ENCODE measurements at places on chromosomes 6 and 20.

DNA sequence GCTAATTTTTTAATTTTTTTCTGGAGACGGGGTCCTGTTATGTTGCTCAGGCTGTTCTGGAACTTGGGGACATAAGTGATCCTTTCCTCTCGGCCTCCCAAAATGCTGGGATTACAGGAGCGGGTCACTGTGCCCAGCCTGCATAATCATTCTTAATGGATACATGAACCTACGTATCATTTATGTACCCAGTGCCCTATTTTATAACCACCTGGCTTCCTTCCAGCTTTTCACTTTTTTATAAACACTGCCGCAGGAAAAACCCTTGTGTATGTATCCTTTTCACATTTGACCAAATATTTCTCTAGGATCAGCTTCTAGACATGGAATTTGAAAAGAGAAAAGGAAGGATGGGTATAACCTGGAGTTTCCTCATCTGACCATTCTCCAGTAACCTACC, 85.6 kb upstream of the RIN2 start:
- DNase-seq = no peak
- H3K27ac ChIP-seq = no peak overlapping the region
- no peaks in the 10 kb centered on the region for H3K36me3 ChIP-seq
- H3K4me3 ChIP-seq = no peak overlapping the region
- no peaks in the 10 kb centered on the region for H3K27me3 ChIP-seq
- no peaks in the 10 kb centered on the region for H3K4me1 ChIP-seq

DNA sequence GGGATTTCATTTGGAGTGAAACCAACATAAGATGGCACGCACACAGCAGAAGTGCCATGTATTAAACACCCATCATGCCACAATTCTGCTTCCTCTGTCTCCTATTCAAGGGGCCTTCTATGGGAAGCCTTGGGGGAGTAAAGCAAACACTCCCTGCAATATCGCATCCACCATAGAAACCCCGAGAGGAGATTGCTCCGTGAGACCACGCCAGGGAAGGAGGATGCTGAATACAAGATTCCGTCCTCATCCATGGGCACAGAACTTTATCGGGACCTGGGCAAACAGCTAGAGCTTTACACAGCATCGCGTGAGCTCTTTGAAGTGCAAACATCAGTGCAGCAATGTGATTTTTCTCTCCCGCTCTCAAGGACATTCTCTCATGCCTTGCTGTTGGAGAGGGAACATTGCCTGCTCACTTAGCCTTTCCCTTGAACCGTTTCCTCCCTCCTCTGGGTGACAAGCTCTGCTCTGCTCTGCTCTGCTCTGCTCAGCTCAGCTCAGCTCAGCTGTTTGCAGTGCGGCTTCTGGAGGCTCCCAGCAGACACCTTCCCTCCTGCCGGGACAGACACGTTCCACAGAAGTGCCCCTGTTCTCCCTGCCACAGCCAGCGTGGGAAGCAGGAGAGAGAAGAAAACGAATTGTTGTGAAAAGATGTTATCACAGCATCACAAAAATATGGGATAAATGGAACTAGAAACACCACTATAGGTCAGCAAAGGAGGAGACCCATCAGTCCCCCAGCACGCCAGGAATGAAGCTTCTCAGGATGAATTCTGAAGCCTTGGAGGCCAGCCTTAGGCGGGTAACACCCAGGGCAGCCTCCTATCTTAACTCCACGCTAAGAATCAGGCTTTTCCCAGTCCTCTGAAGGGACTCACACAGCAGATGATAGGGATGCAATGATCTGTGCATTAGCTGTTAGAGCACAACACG, 48.2 kb downstream of the RNASET2 start:
- no peak overlapping the region for H3K27ac ChIP-seq
- no peak for DNase-seq
- H3K4me1 ChIP-seq = peaks cover 14% of the 10 kb centered on the region
- no peaks in the 10 kb centered on the region for H3K36me3 ChIP-seq

DNA sequence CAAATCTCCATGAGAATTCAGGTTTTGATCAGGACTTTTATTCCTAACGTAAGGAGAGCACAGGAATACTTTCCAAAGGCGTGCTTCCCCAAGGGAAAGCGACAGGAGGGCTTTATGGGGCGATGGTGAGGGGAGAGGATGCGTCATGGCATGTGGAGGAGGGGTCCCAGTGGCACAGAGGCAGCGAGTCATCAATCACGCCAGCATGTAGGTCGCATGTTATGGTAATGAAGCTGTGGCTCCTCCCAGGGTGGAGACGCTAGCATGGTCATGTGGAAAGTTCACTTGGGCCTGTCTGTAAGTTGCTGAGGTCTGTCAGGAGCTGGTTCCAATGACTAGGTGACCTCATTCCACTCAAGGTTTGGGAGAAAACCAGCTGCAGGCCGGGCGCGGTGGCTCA, 35.3 kb upstream of the PAX1 start:
- no peak overlapping the region for H3K27ac ChIP-seq
- H3K4me3 ChIP-seq = no peak overlapping the region
- no peaks in the 10 kb centered on the region for H3K4me1 ChIP-seq
- H3K27me3 ChIP-seq = no peaks in the 10 kb centered on the region
- DNase-seq = no peak
- H3K36me3 ChIP-seq = no peaks in the 10 kb centered on the region

- no peak overlapping the region for H3K27ac ChIP-seq
- H3K27me3 ChIP-seq = no peaks in the 10 kb centered on the region
- peaks cover 4% of the 10 kb centered on the region for H3K4me1 ChIP-seq
These were observed 532.9 kb downstream of the CDH26 start for GRCh38 chr20:60491051-60491581.

DNA sequence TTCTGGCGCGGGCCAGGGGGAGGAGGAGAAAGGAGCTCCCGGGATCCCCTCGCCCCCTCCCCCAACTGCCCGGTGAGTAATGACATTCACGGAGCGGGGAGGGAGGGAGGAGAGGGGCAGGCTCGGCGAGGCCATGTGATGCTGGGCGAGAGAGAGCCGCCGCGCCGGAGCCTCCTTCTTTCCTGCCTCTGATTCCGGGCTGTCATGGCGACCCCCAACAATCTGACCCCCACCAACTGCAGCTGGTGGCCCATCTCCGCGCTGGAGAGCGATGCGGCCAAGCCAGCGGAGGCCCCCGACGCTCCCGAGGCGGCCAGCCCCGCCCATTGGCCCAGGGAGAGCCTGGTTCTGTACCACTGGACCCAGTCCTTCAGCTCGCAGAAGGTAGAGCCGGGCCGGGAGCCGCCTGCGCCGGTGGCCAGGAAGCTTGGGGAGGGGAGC, at the start of gene GDAP1L1:
Gene GDAP1L1 (plus strand): TSS at position 178 of the 441 bp plus-strand sequence. CDS start 27 bp downstream, at position 205.
- H3K4me1 ChIP-seq = peaks cover 3% of the 10 kb centered on the region
- no peak within 1 kb of the TSS for H3K27ac ChIP-seq
- DNase-seq = peak; percentile 51
- peak within 1 kb of the TSS; percentile 78 for H3K4me3 ChIP-seq
- no peaks in the 10 kb centered on the region for H3K36me3 ChIP-seq
- H3K27me3 ChIP-seq = no peaks in the 10 kb centered on the region

DNA sequence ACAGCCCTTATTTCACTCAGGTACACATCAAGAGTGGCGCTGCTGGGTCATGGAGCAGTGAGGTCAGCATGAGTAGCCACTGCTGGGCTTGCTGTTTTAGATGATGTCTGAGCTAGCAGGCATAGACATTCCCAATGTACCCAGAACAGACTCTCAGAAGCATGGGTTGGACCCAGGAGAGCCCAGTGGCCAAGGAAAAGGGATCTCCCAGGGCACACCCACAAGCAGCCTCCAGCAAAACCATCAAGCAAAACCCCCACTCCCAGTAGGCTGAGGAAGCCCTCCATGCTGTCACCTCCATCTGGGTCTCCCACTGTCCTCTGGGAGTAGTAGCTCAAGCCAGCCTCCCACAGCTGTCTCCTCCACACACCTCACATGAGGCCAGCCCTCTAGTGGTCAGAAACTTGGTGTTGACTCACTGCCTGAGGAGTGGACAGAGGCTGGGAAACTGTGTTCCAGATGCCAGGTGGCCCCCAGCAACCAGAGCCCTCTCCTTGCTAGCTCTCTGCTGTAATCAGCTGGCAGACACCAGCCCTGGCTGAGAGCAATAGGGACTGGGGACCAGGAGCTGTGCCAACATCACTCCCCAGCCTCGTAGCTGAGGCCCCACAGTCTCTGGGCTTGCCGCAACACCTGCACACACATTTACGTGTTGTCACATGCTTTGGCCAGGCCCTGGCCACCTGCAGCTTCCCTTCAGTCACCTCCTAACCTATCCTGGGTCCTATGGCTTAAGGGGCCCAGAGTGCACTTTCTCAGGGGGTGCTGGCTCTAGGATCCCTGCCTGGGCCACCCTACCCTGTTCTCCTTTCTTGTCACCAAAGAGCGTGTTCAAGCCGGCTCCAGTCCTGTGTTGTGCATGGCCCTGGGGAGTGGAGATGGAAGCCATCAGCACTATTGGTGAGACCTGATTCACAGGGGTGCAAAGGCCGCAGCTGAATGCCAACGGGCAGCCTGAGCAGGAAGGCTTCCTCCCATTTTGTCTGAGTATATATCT, 1.9 kb upstream of the AP5S1 start:
- H3K36me3 ChIP-seq = no peaks in the 10 kb centered on the region
- DNase-seq = no peak
- H3K4me1 ChIP-seq = peaks cover 7% of the 10 kb centered on the region
- H3K27ac ChIP-seq = no peak overlapping the region
- H3K27me3 ChIP-seq = no peaks in the 10 kb centered on the region

DNA sequence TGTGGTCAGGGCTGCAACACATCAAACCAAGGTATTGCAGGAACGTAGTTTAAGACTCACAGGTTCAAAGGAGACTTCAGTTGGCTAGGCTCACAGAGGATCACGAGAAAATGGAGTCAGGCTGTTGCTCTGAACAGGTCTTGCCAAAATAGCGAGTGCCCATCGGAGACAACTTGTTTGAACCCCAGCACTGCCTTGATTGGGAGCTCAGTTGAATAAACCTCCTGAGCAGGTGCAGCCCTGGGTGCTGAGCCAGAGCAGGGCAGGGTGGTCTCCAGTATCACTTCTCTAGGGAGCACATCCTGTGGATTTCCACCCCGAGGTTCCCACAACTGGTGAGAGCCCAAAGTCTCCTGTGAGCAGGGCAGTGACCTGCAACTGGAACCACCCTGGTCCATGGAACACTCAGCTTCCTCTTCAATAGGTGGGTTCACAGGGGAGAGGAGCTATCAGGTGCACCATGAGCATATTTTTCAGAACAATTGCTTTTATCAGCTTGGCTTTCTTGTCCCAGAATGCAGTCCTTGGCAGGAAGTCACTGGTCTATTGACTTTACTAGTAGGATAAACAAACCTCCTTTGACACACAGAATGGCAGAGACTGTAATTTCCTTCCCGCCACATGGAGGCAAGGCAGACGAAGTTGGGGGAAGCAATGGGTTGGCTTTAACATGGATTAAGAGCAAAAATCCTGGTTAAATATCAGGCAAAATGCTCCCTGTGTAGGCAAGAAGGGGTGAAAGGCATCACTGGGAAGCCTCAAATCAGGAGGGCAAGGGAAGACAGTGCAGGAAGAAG, 267.7 kb upstream of the FOXQ1 start:
- no peaks in the 10 kb centered on the region for H3K36me3 ChIP-seq
- no peaks in the 10 kb centered on the region for H3K4me1 ChIP-seq
- H3K27ac ChIP-seq = no peak overlapping the region
- no peaks in the 10 kb centered on the region for H3K27me3 ChIP-seq
- DNase-seq = no peak

- DNase-seq = no peak
- H3K4me3 ChIP-seq = no peak overlapping the region
- no peaks in the 10 kb centered on the region for H3K27me3 ChIP-seq
- H3K27ac ChIP-seq = no peak overlapping the region
- H3K4me1 ChIP-seq = peaks cover 12% of the 10 kb centered on the region
- no peaks in the 10 kb centered on the region for H3K36me3 ChIP-seq
These were observed 186.6 kb downstream of the SOX4 start for GRCh38 chr6:21780141-21780540.

GRCh38 chr6:52102405-52102804, 15.0 kb upstream of the PKHD1 start:
- H3K27me3 ChIP-seq = no peaks in the 10 kb centered on the region
- H3K4me1 ChIP-seq = no peaks in the 10 kb centered on the region
- no peak overlapping the region for H3K4me3 ChIP-seq
- no peaks in the 10 kb centered on the region for H3K36me3 ChIP-seq

GRCh38 chr6:159931112-159931511, 37.8 kb upstream of the IGF2R start:
- H3K36me3 ChIP-seq = no peaks in the 10 kb centered on the region
- H3K27ac ChIP-seq = no peak overlapping the region
- DNase-seq = no peak
- H3K4me1 ChIP-seq = no peaks in the 10 kb centered on the region

GRCh38 chr6:79538106-79538971, 1.1 kb upstream of the LCA5 start:
- H3K27ac ChIP-seq = no peak overlapping the region
- DNase-seq = no peak
- H3K27me3 ChIP-seq = no peaks in the 10 kb centered on the region
- H3K4me3 ChIP-seq = peak overlapping the region; percentile 80

DNA sequence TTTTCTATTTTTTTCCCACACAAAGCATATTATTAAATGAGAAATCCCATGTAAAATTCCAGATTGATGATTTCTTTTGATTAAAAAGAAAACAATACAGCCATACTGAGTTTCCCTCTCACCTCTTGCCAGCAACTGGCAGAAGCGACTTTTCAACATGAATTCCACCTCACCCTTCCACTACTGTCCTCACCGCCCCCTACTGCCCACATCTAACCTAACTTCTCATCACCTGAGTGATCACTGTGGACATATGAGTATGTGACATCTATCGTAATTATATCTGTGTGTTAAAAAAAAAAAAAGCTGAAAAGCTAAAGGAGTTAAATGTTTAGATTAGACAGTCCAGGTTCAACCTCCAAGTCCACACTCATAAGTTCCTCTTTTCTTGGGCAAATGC, 528.6 kb downstream of the PRKN start:
- H3K4me3 ChIP-seq = no peak overlapping the region
- H3K36me3 ChIP-seq = no peaks in the 10 kb centered on the region
- H3K4me1 ChIP-seq = no peaks in the 10 kb centered on the region
- no peaks in the 10 kb centered on the region for H3K27me3 ChIP-seq

DNA sequence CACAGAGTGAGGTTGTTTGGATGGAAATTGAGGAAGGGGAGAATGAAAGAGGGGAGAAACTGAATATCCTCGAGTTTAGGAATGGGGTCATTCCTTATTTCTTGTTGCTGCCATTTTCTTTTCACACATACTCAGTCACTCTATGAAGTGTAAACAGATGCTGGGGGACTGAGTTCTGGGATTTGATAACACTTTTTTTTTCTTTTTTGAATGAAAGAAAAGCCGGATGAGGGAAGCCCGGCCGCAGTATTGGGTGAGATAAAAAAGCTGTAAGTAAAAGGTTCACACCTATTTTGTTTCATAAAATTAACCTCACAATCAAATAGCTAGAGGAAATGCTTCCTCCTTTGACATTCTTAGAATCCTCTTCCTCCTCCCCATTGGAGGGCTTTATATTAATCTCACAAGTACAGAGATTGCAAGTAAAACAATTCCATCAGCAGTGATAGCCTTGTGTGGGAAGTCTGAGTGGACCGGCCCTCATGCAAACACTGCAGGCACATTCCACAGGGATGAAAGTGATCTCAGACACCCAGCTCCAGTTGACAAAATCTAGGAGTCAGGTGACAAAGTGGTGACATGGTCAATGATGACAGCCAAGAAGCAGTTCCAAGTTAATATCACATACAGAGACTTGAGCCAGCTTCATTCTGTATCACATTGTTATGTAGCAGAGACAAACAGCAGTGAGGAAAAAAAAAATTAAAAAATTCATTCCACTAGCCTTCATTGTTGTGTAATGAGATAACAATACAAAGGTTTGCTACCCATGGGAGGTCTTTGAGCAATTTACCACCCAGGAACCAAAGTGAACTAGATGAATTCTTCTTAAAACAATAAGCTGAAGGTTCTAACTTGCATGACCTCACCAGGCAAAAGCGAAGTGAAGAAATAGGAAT, 391.1 kb upstream of the HSF2 start:
- H3K4me3 ChIP-seq = no peak overlapping the region
- peaks cover 11% of the 10 kb centered on the region for H3K4me1 ChIP-seq
- no peak overlapping the region for H3K27ac ChIP-seq
- H3K36me3 ChIP-seq = no peaks in the 10 kb centered on the region
- H3K27me3 ChIP-seq = no peaks in the 10 kb centered on the region

All from neuronal stem cell (in vitro differentiated cells).